CD4-positive, alpha-beta T cell (primary cell): ENCODE measurements at places on chromosomes 1 and 21.

DNA sequence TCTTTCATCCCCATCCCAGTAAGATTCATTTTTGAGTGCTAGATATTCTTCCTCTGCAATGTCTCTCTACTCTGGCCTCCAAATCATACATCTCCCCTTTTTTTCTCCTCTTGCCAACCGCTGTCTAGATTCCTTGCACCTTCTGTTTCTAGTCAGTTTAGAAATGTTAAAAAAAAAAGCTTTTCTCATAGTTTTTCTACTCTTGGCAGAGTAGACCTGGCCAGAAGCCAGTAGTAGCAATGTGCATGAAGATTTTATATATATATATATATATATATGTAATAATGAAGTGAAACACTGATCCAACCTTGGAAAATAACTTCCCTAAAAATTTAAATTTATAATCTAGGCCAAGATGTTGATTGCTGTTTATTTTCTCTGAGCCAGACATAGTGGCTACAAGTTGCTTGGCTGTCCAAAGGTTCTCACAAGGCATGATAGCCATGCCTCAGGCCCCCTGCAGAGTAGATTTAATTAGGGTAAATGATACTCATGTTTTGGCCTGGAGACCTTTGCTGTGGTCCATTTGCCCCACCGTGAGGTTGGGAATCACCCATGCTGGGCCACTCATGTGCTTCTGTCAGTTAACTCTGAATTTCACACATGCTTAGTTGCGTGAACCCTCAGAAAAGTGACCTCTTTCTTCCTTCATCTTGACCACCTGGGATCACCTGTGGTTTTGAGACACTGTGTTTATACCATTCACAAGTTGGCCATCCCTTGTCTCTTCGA is 103.4 kb upstream of the KCNE2 start:
- H3K27me3 ChIP-seq, result no peaks in the 10 kb centered on the region
- H3K36me3 ChIP-seq, result no peaks in the 10 kb centered on the region
- no peak overlapping the region for H3K4me3 ChIP-seq
- no peaks in the 10 kb centered on the region for H3K4me1 ChIP-seq
- DNase-seq, result no peak

GRCh38 chr1:2880812-2881295 is 79.4 kb upstream of the TTC34 start:
- H3K27me3 ChIP-seq, result no peaks in the 10 kb centered on the region
- no peak overlapping the region for H3K4me3 ChIP-seq
- no peaks in the 10 kb centered on the region for H3K4me1 ChIP-seq
- no peak overlapping the region for H3K27ac ChIP-seq

GRCh38 chr1:155864393-155864792 is 5.0 kb downstream of the SYT11 start:
- no peak overlapping the region for H3K4me3 ChIP-seq
- H3K4me1 ChIP-seq, result peaks cover 17% of the 10 kb centered on the region
- H3K36me3 ChIP-seq, result peaks cover 7% of the 10 kb centered on the region
- H3K27me3 ChIP-seq, result peaks cover 8% of the 10 kb centered on the region

- no peak for DNase-seq
- no peaks in the 10 kb centered on the region for H3K27me3 ChIP-seq
- peaks cover 7% of the 10 kb centered on the region for H3K4me1 ChIP-seq
- H3K36me3 ChIP-seq, result no peaks in the 10 kb centered on the region
- no peak overlapping the region for H3K4me3 ChIP-seq
- no peak overlapping the region for H3K27ac ChIP-seq
These were observed 73.6 kb downstream of the ZNF281 start for GRCh38 chr1:200336101-200336845.

GRCh38 chr1:171139890-171140289 is 45.2 kb upstream of the FMO2 start:
- H3K4me3 ChIP-seq, result no peak overlapping the region
- H3K4me1 ChIP-seq, result no peaks in the 10 kb centered on the region
- no peaks in the 10 kb centered on the region for H3K27me3 ChIP-seq
- no peak for DNase-seq
- no peak overlapping the region for H3K27ac ChIP-seq

DNA sequence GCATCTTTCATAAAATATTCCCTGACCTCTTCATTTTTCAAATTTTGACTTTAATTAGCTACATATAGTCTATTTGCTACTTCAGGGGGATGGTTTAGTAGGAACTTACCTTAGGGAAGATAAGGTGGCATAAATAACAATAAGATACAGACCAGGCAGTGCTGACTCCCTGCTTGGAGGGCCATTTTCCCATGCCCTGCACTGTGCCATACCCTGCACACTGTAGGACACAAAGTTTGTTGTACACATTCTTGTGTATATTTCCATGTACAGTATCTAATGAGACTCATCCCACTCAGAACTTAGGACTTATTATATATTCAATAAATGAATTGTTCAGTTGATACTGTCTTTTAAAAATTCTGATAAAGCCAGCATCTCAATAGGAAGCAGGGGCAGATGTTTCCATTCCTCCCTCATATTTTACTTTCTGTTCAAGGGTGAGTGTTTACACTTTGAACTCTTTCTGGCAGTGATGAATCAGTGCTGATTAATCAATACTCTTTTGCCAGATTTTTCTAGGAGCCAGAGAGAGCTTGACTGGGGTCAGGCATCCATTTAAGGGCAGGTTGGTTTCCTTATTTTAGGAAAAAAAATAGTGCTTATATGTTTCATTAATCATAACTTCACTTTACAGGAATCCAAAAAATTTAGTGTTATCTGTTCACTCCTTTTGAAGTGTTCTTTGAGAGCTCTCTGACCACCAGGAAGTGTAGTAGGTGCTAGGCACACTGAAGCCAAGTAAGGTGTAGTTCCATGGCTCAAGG is 30.6 kb downstream of the MPZL1 start:
- DNase-seq, result no peak
- H3K27me3 ChIP-seq, result no peaks in the 10 kb centered on the region
- H3K4me3 ChIP-seq, result no peak overlapping the region

DNA sequence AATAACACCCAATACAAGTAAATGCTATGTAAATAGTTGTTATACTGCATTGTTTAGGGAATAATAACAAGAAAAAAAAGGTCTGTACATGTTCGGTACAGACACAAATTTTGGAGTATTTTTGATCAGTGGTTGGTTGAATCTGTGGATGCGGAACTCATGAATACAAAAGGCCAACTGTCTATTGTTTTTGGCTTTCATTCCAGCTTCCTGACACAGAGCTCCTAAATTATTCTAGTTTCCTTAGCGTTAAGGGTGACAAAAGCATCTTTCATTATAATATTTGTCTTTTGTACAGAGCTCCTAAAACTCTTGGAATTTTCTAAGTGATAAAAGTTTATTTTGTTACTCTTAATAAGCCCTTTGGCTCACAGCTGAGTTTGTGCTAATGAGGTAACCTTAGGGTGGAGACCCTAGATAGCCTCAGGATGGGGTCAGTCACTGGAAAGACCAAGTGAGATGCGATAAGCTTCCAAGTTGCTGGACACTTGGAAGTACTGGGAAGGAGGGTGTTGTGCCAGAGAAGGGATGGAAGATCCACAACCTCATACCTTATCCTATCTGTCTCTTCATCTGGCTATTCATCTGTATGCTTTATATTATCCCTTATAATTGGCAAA is 57.4 kb upstream of the PRRC2C start:
- no peak overlapping the region for H3K27ac ChIP-seq
- H3K36me3 ChIP-seq, result no peaks in the 10 kb centered on the region
- H3K4me3 ChIP-seq, result no peak overlapping the region

GRCh38 chr1:226960256-226960655 is 20.2 kb downstream of the COQ8A start:
- H3K27me3 ChIP-seq, result no peaks in the 10 kb centered on the region
- H3K4me3 ChIP-seq, result no peak overlapping the region
- no peak for DNase-seq
- peaks cover 6% of the 10 kb centered on the region for H3K36me3 ChIP-seq

DNA sequence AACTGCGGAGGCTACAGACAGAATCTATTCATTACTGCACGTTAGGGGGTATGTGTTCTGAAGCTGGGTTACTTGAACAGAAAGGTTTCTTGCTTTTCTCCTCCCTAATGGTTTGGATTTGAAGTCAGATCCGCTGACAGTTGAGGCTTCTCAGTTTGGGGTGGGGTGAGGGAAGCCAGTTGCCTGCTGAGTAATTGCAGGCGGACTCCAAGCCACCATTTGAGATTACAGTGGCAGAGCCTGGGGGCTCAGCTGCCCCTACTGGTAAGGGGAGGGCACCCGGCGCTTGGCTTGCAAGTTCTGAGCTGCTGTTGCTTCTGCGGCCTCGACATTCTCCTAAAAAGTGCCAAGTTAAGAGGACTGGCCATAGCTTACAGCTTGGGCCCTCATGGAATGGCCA is 2.0 kb downstream of the GRHL3 start:
- H3K27me3 ChIP-seq, result peaks cover 36% of the 10 kb centered on the region
- no peaks in the 10 kb centered on the region for H3K36me3 ChIP-seq
- peak overlapping the region; percentile 58 for H3K4me3 ChIP-seq
- peaks cover 46% of the 10 kb centered on the region for H3K4me1 ChIP-seq

DNA sequence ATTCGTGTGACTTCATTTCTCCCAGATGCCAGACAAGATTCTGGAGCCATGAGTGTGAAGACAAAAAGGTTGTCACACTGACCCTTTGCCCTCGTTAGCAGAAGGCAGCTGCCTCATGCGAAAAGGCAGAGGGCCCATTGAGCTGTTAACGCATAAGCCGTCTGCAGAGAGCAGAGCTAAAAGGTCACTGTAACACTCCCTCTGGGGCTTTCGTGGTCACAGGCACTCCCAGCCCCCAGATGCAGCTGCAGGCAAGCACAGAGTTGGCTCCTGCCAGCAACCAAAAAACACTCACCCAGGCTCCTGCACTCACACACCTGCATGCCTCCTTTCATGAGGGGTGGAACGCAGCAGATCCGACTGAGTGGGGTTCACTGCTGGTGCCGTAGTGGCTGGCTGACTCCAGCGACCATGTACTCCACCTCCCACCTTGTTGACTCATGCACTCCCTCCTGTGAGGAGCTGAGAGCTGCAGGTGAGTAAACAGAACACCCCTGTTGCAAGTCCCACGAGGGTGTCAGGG is 287.5 kb downstream of the SMYD3 start:
- no peak for DNase-seq
- H3K27ac ChIP-seq, result no peak overlapping the region
- H3K36me3 ChIP-seq, result no peaks in the 10 kb centered on the region
- H3K4me1 ChIP-seq, result no peaks in the 10 kb centered on the region
- H3K4me3 ChIP-seq, result no peak overlapping the region

GRCh38 chr1:34688006-34688741 is 66.7 kb upstream of the GJB5 start:
- no peak overlapping the region for H3K27ac ChIP-seq
- no peaks in the 10 kb centered on the region for H3K4me1 ChIP-seq
- H3K4me3 ChIP-seq, result no peak overlapping the region
- DNase-seq, result no peak
- H3K36me3 ChIP-seq, result no peaks in the 10 kb centered on the region

- H3K4me1 ChIP-seq, result peaks cover 43% of the 10 kb centered on the region
- no peak within 1 kb of the TSS for H3K27ac ChIP-seq
- H3K36me3 ChIP-seq, result no peaks in the 10 kb centered on the region
- H3K27me3 ChIP-seq, result no peaks in the 10 kb centered on the region
These were observed at the start of gene G0S2 for GRCh38 chr1:209674957-209675564. Gene G0S2, plus strand, starts transcription at chr1:209675412. Its CDS starts 273 bp downstream, at chr1:209675685.

- peaks cover 46% of the 10 kb centered on the region for H3K27me3 ChIP-seq
- H3K36me3 ChIP-seq, result no peaks in the 10 kb centered on the region
These were observed 11.8 kb downstream of the NHLH2 start for GRCh38 chr1:115829023-115829674.

DNA sequence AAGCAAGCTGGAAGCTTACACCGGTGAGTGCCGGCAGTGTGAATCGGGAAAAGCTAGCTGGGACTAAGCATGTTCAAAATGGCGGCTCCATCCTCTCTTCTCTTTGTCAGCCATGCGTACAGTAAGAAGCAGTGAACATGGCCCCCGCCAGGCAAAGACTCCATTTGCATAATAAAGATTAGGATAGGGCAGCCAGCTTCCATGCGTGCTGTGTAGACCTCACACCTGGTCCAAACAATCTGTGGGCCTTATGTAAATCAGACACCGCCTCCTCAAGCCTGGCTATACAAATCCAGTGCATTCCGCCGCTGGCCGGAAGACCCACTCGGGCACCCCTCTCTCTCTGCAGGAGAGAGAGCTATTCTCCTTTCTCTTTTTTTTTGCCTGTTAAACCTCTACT is 150.3 kb downstream of the TIAM1 start:
- no peaks in the 10 kb centered on the region for H3K27me3 ChIP-seq
- H3K36me3 ChIP-seq, result no peaks in the 10 kb centered on the region
- DNase-seq, result no peak
- H3K4me1 ChIP-seq, result peaks cover 41% of the 10 kb centered on the region
- H3K27ac ChIP-seq, result no peak overlapping the region

DNA sequence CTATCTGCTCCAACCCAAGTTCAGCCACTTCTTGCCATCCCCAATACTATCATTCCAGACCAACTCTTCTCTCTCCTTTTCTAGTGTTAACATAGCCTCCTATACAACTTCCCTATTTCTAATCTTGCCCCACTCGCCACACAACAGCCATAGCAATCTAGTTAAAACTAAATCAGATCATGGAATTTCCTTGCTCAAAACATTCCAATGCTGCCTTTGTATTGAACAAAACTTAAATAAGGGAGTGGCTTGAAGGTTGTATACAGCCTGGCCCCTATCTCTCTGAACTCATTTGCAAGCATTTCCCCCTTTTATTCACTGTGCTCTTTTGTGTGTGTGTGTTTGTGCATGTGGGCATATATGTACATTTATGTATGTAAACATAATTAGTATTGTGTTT is 118.1 kb upstream of the SGIP1 start:
- no peaks in the 10 kb centered on the region for H3K36me3 ChIP-seq
- no peaks in the 10 kb centered on the region for H3K4me1 ChIP-seq
- no peak overlapping the region for H3K4me3 ChIP-seq
- no peak overlapping the region for H3K27ac ChIP-seq

GRCh38 chr1:12255913-12256312 is 26.1 kb downstream of the VPS13D start:
- DNase-seq, result no peak
- peaks cover 76% of the 10 kb centered on the region for H3K36me3 ChIP-seq
- no peak overlapping the region for H3K27ac ChIP-seq
- no peaks in the 10 kb centered on the region for H3K27me3 ChIP-seq

DNA sequence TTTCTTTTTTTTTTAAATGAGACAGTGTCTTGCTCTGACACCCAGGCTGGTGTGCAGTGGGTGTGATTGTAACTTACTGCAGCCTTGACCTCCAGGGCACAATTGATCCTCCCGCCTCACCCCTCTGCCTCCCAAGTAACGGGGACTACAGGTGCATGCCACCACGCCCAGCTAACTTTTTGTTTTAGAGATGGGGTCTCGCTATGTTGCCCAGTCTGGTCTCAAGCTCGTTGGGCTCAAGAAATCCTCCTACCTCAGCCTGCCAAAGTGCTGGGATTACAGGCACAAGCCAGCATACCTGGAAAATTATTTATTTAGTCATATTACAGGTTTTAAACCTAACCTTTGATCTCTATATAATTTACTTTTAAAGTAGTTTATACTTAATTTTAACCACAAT is 13.4 kb downstream of the LRRC39 start:
- no peak overlapping the region for H3K4me3 ChIP-seq
- no peak for DNase-seq
- H3K27ac ChIP-seq, result no peak overlapping the region
- H3K4me1 ChIP-seq, result no peaks in the 10 kb centered on the region
- H3K36me3 ChIP-seq, result no peaks in the 10 kb centered on the region

- H3K36me3 ChIP-seq, result no peaks in the 10 kb centered on the region
- H3K27ac ChIP-seq, result no peak overlapping the region
- H3K4me3 ChIP-seq, result no peak overlapping the region
- no peaks in the 10 kb centered on the region for H3K27me3 ChIP-seq
These were observed 223.3 kb upstream of the GREM2 start for GRCh38 chr1:240835291-240835690.

- H3K4me3 ChIP-seq, result no peak overlapping the region
- H3K27ac ChIP-seq, result no peak overlapping the region
- peaks cover 5% of the 10 kb centered on the region for H3K36me3 ChIP-seq
- H3K27me3 ChIP-seq, result no peaks in the 10 kb centered on the region
- DNase-seq, result no peak
- no peaks in the 10 kb centered on the region for H3K4me1 ChIP-seq
These were observed 25.8 kb downstream of the NDUFS5 start for GRCh38 chr1:39051956-39052355.
